Left colon (tissue), 2 donors: ENCODE measurements at places on chromosomes 13 and 19. TPM values are rescaled to one million over a fixed set of nuclear protein-coding genes. Genes with fewer than 3 reads are reported as not detected.

ZNF181 gene
- total RNA-seq = 8.4 TPM

GRCh38 chr13:27008733-27009132 lies 162.9 kb downstream of the USP12 start:
- no peak for DNase-seq

DNA sequence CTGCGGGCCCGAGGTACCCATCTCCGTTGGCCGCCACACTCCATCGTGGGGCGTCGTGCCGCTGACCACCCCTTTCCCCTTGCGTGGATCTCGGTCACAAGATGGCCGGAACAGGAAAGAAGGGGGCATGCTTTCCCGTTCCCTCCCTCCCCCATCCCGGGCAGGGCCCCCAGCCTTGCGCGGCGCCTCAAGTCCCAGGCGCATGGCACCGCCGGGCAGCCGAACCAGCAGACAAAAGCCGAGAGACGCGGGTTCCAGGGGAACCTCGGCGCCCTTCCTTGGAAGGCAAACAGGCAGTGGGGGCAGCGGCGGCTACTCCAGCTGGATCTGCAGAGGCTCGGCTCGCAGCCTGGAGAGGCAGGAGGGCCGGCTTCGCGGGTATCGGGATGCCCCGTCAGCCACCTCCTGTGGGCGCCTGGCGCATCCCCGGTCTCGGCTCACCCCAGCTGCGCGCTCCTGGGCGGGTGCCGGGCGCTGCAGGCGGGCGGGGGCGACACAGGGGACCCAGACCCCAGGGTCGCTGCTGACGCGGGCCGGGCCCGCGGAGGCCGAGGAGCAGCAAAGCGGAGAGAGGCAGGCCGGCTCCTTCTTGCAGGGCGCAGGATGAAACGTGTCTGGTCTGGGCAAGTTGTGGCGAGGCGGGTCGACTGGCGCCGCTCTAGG lies 439 bp downstream of the DZIP1 start:
- no peak for DNase-seq

DNA sequence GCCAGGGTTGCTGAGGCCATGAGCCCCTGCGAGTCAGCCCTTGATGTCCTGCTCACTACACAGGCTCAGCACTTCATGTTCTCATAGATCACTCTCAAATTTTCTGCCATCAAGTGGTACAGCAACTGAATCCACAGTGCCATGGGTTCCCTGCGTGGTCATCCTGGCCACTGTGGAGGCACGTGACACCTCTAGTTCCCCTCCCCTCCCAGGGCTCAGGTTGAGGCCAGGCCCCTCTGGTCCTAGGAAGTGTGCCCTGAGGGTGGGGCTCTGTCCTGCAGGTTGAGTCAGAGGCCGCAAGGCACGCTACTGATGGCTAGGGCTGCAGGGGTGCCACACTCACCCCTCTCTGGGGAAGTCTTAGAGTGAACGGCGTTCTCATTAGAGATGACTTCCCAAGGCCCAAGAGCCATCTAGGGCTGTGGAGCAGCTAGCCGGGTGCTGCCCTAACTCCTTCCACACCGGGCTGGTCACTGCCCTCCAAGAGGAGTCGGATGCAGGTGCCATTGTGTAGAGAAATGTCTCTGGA lies 39.8 kb upstream of the TPM4 start:
- no peak for DNase-seq

- DNase-seq = no peak
Observed at GRCh38 chr13:47085346-47085745, 188.5 kb upstream of the HTR2A start.

GRCh38 chr13:23289917-23290357 lies 109.2 kb downstream of the SGCG start:
- DNase-seq = no peak

UHRF1 gene
- 10.0 TPM for total RNA-seq

- DNase-seq = no peak
Observed at GRCh38 chr13:33381906-33382305, 96.4 kb upstream of the STARD13 start.

MRPS31 gene
- 17.6 TPM for total RNA-seq

ZNF614 gene
- total RNA-seq = 3.9 TPM

DNA sequence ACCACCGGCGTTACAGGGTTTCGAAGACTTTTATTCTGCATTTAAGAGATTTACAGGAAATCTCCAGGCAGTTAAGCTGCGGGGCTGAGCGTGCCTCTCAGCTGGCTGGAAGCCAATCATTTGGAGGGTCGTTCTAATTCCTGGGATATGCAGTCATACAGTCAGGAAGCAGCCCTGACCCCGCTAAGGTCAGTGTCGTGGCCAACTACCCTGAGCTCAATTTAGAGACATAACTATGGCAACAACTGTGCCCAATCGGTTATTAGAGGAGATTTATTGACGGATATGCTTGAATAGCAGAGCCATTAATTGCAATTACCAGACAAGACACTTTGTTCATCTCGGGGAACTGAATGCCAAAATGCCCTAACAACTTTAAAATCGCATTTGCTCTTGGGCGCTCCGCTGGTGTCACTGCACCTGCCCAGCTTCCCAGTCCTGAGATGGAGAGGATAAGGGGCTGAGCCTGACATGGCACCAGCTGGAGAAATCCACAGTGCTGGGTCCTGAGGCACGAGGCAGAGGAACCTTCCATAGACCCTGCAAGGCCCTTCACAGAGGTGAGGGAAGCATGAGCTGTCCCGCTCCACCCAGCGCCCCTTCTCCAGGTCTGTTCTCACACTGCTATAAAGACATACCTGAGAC lies 15.1 kb upstream of the ZNF507 start:
- no peak for DNase-seq

ELSPBP1 gene
- total RNA-seq = not detected

DNA sequence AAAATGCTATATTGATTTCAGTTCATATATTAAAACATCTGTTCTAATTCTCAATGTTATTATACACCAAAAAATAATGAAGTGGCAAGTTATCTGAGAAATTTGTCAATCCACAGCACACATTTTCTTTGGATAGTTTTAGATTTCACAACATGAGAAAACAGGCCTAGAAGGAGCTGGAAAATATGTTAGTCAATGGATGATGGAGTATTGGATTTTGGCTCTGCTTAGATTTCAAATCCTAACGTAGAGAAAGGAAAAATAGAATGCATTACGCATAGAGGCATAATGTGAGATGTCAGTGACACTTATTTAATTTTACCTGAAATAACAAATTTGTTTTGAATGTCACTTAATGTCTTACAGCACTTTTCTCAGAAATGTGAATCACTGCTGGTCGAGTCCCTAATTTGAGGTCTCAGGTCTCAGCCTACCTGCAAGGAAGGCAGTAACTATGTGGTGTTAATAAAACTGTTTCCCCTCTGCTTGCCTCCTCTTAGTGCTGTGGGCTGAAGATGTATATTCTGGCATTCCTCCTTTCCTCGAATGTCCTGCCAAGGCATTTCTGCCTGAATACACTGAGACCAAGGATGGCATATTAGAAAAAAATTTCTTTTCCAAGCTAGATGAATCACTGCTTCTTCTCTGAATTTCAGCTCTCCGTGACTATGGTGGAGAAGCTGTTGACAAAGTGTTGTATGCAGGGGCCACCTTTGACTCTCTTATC lies 232.4 kb downstream of the POSTN start:
- DNase-seq = no peak

GRCh38 chr13:48961379-48961778 lies 14.3 kb upstream of the FNDC3A start:
- no peak for DNase-seq

CGB1 gene
- not detected for total RNA-seq

DNA sequence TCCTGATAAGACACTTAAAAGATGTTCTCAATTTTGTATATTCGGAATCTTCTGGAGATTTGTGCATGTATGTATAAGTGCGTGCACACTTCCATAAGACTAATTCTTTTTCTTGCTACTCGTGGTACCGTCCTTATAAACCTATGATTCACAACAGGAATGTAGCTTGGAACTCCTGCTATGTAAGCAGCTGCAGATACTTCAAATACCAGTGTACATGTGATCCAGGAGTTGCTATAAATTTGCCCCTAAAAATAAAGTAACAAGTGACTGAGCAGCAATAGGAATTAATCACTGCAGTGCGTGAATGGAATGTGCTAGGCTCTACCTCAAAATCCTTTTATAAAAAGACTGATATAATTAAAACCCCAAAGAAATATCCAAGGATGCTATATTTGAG lies 214.9 kb downstream of the KLF5 start:
- DNase-seq = no peak

GRCh38 chr13:27920677-27921420 lies 1.0 kb downstream of the PDX1 start:
- peak; percentile 26 for DNase-seq

- DNase-seq = peak; percentile 45
Observed at GRCh38 chr19:39127812-39128515, 2.4 kb downstream of the PAK4 start.

CD177 gene
- total RNA-seq = 376 TPM

ONECUT3 gene
- total RNA-seq = not detected

DNA sequence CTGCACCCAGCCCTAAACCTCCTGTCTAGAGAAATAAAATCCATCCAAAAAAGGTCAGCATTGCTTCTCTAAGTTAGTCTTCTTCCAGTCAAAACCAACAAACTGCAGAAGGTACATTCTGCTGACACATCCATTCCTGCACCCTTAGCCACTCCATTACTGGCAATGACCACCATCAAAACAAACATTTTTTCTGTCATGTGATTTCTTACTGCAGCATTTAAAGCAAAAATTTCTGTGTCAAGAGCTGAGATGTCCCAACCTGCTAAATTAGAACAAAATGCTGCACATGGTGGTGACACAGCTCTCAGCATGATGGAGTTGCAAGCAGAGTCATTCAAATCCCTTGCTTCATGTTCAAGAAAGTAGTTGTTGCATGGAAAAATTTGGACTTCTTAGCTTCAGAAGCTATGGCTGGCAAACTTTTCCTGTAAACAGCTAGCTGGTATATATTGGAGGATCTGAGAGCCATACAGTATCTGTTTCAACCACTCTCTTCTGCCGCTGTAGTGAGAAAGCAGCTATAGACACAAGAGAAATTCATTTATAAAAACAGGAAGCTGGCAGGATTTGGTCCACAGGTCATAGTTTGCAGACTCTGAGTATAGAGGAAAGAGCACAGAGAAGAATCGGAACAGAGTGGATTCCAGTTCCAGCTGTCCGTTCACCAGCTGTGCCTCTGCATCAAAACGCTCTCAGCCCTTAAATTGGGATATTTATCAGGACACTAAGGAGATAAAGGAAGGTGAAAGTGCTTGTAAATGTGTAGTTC lies 17.4 kb downstream of the RUBCNL start:
- DNase-seq = no peak
